AG10803 (cell line): ENCODE measurements at places on chromosomes 7 and 10.

- no peak for DNase-seq
Observed at GRCh38 chr10:70898687-70899086, 10.3 kb upstream of the PCBD1 start.

DNA sequence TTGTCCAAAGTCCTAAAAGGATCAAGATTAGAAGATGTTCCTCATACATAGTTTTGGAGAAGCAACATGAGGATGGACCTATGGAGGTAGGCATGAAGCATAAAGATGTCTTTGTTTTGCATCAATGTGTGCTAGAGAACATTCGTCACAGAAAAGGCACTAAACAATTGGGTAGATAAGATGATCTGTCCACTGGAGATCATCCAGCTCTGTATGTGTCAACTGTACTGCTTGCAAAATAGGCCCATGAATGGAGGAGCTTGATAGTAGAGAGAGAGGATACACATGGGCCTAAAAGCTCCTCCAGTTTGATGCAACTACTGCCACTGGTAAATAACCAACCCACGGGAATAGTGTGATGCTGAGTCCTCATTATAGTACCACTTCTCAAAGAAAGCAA, 286.4 kb upstream of the HGF start:
- no peak for DNase-seq

- DNase-seq, result no peak
Observed at GRCh38 chr7:4361774-4362173, 320.3 kb upstream of the FOXK1 start.

DNA sequence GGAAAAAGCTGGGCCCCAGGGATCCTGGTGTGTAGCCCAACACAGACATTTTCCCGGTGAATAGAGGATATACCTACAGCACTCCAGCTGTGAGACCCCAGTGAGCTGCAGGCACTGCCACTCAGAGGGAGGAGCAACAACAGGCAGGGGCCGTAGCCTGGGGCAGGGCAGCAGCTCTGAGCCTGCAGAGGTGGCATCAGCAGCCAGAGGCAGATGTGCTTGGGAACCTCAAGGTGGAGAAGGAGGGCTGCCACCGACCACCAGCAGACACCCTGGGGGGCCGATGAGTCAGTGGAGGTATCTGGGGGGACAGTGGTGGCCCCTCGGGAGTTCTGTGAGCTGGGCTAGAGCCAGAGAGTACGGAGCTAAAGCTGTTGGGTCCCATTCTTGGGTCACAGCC, 110.2 kb upstream of the GDF10 start:
- no peak for DNase-seq

GRCh38 chr10:132293201-132293812, 14.4 kb downstream of the STK32C start:
- no peak for DNase-seq

DNA sequence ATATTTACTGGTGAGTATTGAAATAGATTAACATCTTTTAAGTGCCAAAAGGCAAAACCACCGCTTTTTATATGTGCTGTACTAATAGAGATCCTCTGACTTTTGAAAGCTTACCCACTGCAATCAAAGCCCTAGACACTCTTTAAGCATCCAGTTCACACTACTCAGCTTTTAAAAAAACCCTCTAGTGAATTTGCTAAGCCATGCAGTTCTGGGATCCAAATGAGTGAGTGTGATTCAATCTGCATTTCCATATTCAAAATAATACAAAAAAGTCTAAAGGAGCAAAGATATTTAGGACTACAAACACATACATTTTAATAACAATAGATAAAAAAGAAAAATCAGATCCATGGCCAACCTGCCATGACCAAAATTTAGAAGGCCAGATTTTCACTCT, 288.2 kb downstream of the MAGI2 start:
- no peak for DNase-seq

DNA sequence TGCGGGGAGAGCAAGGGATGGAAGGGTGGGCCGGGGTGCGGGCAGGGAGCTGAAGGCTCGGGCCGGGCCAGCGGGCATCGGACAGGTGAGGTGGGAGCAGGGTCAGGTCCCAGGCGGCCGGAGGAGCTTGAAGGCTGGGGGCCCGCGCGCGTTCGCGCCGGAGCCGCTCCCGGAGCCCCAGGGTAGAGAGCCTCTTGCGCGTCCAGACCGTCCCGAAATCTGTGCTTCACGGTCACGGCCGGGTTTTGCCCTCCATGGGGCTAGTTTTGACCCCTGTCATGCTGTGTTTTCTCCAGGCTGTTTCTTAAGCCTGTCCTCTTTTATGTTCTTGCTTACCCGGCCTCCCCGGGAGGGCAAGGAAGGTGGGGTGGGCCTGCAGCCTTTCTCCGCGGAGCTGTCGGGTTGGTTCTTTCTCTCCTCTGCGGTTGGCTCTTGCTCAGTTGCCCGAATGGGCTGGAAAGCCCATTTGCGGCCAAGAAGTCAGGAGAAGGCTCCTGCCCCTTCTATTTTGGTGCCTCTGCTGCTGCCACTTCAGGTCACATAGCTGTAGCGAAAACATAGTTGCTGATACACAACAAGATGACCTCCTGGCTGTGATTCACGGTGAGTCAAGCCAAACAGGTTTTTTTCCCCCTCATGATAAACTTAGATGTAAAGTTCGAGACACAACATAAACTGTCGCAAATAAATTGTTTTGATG, 650 bp downstream of the UBE2D1 start:
- peak; percentile 20 for DNase-seq

- DNase-seq, result no peak
Observed at GRCh38 chr7:24365606-24366005, 81.6 kb downstream of the NPY start.

- DNase-seq, result no peak
Observed at GRCh38 chr7:132465516-132465915, 110.8 kb downstream of the PLXNA4 start.

DNA sequence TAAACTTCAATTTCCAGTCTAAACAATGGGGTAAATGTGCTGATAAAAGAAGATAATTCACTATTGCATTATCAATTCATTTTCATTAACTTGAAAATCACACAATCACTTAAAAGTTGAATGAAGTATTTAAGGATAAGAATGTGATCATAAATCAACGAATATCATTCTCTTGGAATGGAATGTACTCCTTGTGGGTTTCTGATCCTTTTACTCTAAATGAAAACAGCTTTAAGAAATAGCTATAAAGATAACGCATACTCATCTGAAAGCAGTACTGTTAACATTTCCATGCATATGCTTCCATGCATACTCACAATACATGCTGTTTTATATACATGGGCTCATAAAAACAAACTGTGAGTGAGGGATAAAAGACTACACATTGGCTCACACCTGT, 108.8 kb downstream of the ATE1 start:
- peak; percentile 11 for DNase-seq
